ENCODE measurements at places on chromosomes 7 and 10. TPM values are rescaled to one million over a fixed set of nuclear protein-coding genes. Genes with fewer than 3 reads are reported as not detected.

The PKD2L1 gene
- total RNA-seq = 0.60 TPM

The VPS37D gene
- 0.70 TPM for total RNA-seq

The GFRA1 gene
- total RNA-seq = not detected

- DNase-seq = no peak
Measured at GRCh38 chr10:86943316-86944030, 13.9 kb downstream of the MMRN2 start.

DNA sequence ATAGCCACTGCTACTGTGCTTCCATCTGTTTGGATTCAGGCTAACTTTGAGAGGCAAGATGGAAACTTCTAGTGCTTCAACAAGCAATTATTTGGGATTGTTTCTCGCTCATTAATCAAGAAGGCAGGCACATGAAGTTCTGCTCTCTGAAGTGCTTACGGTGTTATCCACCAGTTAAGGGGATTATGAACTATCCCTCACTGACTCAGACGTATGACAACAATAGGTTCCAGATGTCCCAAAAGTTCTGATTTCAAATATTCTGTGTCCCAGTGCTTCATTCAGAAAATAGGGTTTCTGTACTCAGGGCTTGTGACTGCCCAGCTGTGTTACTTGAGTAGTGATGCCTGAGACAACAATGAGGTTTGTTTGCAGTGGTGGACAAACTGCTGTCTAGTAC is 81.0 kb downstream of the HACD1 start:
- no peak for DNase-seq

DNA sequence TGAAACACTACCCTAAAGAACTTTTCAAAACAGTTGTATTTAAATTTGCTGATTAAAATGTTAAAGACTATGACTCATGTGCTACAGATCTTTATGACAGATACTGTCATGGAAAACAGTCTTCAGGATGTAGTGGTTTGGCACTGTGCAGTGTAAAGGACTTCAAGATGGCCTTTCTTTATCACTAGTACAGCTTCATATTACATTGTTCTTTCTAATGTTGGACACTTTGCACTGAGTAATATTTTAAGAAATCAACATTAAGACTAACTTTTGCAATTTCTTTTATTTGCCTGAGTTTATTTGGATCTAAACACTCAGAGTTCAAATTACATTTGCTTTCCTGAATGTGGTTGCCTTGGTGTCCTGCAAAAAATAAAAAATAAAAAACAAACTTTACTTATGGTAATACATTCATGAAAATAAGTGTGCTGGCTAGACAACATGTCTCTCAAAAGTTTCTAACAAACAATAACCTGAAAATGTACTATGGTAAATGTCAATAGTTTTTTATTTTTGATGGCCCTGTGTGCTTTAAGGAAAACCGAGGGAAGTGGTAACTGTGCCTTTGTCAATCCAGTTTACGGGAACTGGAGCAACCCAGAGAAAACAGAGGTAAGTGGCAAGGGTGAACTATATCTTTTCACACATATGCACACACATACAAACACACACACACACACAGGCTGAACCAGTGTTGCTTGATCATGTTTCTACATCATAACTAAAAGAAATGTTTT is 85.9 kb upstream of the PLXDC2 start:
- DNase-seq = no peak

GRCh38 chr10:52100011-52100547 is 214.0 kb upstream of the DKK1 start:
- DNase-seq = no peak
